GOT3 (cell line): ENCODE measurements at places on chromosomes 12 and 14.

DNA sequence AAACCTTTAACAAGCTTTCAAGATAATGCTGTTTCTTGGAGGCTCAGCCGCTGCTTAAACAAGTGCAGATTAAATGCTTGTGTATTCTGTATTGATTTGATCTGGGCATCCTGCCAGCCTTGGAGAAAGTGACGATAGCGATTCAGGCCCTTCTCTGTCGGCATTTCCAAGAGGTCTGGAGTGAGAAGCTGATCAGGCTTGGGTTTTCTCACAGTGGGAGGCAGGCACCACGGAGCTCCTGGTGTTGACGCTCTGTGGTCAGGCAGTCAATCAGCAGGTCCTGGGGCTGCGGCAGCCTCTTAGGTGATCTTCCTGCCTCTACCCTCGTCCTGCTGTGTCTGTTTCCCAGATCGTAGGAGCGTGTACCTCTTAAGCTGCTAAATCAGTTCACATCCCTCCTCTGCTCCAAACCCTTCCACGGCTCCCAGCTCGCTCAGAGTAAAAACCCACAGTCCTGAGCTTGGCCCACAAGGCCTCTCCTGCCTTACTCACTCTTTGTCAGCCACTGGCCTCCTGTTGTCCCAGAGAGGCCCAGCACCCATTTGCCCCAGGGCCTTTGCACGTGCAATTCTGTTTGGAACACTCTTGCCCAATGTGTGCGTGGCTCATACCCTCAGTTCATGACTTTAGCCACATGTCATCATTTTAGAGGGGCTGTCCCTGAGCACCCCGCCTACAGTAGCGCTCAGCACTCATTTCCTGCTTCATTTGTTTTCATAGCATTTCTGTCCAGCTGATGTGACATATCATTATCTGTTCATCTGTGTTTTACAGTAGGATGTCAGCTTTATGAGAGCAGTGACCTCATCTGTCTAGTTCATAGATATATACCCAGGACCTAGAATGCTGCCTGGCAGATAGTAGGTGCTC is 155.4 kb downstream of the AACS start:
- DNase-seq: no peak

GRCh38 chr14:77177702-77178101 is 3.9 kb upstream of the TMEM63C start:
- DNase-seq: no peak

DNA sequence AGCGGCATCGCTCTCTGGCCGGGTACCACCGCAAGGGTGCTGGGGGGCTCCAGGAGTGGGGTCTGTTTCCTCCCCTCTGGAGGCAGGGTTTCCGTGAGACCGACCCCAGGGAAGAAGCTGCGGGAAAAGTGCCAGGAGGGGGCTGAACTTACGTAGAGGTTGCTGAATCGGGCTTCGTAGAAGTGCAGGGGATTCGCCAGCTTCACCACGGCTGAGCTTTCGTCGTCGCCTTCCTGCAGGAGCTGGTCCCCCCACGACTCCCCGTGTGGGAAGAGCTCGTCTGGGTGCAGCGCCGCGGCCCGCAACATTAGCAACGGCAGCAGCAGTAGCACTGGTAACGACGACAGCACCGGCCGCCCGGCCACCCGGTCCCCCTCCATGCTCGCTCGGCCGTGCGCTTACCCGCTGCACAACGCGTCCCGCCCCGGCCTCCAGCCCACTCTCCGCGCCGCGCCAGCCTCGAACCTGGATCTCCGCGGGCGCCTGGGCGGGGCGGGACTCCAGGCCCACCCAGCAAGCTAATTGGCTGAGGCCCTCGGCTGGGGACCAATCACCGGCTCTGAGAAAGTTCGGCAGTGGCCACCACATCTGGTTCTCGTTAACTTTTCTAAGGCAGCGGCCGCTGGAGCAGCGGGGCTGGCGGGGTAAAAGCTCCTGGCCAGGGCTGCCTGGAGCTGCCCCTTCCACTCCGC is at the start of gene NID2:
TSS of gene NID2 (minus strand) at position 445 of the 692 bp plus-strand sequence. CDS start at position 380, 65 bp downstream.
- peak; percentile 49 for DNase-seq

GRCh38 chr14:50854521-50854920 is 17.3 kb upstream of the ABHD12B start:
- no peak for DNase-seq

- no peak for DNase-seq
These were observed 82.3 kb downstream of the SSPN start for GRCh38 chr12:26277506-26278246.

- DNase-seq: no peak
These were observed 139.4 kb upstream of the CDKN3 start for GRCh38 chr14:54257424-54257823.

- no peak for DNase-seq
These were observed 66.7 kb downstream of the PDE3A start for GRCh38 chr12:20434996-20435395.

GRCh38 chr12:54448344-54448743 is 25.1 kb downstream of the GTSF1 start:
- no peak for DNase-seq

DNA sequence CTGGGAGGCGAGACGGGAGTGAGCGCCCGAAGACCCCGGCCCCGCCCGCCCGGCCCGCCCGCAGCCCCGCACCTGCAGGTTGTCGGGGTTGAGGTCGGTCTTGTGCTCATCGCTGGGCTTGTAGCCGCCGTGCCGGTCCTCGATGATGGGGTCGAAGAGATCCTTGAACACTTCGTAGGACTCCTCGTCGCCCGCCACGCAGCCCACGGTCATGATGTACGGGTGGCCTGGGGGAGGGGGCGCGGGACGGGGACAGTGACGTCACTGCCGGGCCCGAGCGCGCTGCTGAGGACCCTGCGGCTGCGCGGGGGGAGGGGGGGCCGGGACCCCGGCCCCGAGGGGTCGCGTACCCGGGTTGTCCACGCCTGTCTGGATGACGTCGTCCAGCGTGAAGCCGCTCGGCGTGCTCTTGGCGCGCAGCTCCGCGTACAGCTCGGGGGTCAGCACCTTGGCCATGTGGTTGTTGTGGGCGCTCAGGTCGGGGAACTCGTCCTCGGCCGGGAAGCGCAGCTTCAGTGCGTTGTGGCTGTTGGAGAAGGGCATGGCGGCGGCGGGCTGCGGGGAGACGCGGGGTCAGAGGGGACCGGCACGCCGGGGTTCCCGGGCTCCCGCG is 573 bp downstream of the CKB start:
- no peak for DNase-seq

GRCh38 chr14:51501746-51502145 is 150.0 kb upstream of the FRMD6 start:
- no peak for DNase-seq

DNA sequence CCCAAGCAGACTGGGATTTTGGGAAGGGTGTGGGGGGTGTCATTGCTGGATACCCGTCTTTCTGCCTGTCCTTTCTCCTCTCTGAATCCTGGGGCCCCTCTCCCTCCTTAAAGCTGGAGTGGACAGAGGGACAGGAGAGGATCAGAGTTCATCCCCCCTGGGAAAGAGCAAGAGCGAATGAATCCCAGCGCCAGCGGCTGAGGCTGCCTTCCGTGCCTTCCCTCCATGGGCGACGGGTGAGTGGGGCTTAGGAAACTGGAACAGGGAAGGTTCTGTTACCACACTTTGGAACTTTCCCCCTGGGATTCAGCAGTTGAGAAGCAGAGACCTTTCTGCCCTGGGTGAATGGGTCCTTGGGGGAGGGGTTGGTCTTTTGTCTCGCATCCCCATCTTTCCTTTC is 16.2 kb upstream of the RIN3 start:
- DNase-seq: no peak

DNA sequence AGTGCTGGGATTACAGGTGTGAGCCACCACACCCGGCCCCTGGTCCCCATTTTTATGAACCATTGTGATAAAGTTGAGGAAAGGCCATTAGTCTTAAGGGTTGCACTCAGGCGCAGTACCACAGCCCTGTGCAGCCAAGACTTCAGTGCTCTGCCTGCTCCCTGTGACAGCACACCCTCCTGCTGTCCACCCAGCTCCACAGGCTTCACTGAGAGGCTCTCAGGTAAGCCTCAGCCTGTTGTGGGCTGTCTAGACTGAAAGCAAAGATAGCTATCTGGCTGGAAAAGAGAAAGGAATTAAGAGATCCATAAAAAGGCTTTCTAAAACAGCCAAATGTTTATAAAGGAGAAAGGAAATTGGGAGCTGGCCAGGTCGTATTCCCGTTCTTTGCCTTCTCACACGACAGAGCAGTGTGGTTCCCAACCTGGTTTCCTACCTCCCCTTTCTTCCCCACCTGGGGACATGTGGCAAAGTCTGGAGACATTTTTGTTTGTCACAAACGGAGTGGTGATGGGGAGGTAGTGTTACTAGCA is 19.1 kb upstream of the DNM1L start:
- no peak for DNase-seq

DNA sequence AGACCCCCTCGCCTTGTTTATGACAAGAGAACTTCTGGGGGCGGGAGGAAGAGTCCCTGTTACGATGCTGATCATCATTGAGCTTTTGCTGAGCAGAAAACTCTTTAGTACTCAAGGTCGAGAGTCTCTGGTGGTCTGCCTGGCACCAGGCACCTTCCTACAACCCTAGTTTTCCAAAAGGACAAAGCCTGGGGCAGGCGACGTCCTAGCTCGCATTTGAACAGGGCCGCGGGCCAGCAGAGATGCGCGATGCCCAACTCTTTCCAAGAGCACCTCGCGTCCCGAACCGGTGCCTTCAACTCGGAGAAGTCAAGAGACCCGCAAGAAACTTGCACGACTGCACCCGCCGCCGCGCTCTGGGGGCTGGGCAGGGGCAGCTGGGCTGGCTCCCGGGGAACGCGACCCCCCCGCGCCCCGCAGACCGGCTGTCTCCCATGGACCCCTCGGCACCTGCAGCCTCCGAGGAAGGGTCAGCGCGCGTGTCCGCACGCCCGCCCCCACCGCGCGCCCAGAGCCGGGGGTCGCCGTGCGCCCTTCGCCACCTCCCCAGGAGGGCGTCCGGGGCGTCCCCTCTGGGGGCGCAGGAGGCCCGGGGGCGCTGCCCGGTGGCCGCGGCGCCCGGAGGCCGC is 377 bp upstream of the BCL7A start:
- no peak for DNase-seq
